H1 (cell line): ENCODE measurements at places on chromosomes 3 and 15. TPM values are rescaled to one million over a fixed set of nuclear protein-coding genes. Genes with fewer than 3 reads are reported as not detected.

PLAAT1 gene
- 3.7 and 4.5 TPM in 2 replicates for polyA plus RNA-seq

DNA sequence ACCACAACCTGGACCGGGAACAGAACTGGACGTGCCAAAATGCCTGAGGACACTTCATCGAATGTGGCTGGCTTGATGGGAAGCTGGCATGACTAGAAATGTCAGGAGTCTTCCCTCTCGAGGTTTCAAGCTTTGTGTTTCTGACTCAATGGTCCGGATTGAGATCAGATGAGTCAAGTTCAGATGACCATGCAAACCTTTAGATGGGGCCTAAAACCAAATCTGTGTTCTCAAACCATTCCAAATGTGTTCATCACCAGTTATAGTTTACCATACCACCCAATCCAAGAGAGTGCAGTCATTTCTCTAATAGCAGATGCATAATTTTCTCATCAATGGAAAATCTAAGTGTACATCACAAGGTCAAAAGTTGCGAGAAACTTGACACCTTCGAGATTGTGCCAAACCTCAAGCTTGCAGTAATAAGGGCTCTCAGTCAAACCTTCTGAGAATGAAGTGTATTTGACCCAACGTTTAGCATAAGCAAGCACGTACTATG, 369.1 kb downstream of the RORA start:
- no peak for DNase-seq

DNA sequence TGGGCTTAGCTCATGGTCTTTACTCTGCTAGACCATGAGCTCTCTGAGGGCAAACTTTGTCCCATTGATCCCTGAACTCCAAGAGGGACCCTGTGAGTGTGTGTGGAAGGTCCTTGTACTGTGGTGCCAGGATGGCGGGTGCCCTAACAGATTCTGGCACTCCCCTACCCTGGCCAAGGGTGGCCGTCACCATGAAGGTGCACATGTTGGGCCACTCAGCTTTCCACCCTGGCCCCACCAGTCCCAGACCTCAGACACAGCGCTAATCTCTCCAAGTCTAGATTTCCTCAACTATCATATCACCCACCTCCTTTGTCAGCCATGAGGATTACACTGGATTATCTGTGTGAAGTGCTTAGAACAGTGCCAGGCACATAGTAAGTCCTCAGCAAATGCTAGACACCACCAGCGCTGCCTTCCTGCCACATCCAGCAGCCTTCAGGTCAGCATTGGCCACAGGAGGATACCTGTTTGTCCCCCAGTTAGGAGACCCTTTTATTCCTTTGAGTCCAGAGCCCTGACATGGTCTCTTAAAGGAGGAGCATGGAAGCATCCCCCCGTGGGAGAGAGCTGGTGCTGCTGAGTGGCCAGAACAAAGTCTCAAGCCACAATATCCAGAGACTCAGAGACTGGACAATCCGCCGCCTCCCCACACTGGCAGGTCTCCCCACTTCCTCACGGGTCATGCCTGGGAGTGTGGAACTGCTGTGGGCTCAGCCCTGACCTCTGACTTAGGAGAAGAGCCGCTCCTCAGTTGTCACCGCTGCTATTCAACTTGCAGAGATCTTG, 44.5 kb upstream of the SLCO2A1 start:
- DNase-seq = peak; percentile 17

DNA sequence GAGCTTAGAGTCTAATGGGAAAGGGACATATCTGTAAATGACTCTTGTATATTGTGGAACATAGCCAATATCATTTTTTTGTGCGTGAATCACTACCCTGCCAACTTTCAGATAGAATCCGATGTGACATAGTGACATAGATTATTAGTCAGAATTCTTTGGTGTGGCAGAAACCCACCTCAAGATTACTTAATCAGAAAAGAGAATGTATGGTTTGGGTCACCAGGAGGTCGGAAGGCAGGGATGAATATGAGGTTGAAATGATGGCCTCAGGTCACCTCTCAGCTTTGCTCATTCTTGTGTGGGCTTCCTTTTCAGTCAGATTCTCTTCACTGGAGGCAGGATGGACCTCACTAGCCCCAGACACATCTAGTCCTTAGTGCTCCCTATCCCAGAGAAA, 41.4 kb downstream of the SNAPC5 start:
- DNase-seq = no peak
